ENCODE measurements at places on chromosomes 5 and 9.

- no peak for DNase-seq
Measured at GRCh38 chr5:25573691-25574090, 928.9 kb upstream of the CDH10 start.

- DNase-seq = no peak
Measured at GRCh38 chr5:122175852-122176251, 46.5 kb downstream of the ZNF474 start.

GRCh38 chr5:97142521-97143254, at the start of gene LIX1:
LIX1 (minus strand) TSS chr5:97142611; CDS start chr5:97142576, 35 bp downstream.
- peak; percentile 52 for DNase-seq

DNA sequence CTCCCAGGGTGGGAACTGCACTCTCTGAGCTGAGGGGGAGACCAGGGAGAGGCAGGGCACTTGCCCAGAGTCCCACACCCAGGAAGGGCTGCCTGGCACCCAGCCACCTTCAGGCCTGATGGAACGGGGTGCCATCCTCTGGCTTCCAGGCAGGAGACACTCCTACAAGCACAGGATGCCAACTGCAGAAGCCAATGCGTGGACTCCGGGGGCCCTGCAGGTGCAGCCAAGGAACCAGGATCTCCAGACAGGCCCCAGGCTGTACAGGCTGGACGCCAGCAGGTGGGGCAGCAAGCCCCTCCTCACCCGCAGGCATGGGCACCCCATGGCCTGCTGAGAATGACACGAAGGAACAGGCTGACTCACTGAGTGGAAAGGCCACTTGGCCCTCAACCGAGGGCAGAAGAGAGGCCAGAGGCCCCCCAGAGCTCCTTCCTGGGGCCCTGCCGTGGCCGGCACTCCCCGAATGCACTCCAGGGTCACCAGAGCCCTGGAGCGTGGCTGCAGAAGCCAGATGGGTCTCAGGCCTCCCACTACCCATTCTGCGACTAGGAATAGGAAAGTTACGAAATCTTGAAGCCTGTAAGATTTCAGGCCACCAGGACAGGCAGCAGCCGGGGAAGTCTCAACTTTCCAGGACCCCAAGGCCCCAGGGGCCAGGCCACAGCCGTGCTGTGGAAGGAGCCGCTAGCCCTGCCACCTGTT, 15.7 kb downstream of the NACC2 start:
- DNase-seq = peak; percentile 46

DNA sequence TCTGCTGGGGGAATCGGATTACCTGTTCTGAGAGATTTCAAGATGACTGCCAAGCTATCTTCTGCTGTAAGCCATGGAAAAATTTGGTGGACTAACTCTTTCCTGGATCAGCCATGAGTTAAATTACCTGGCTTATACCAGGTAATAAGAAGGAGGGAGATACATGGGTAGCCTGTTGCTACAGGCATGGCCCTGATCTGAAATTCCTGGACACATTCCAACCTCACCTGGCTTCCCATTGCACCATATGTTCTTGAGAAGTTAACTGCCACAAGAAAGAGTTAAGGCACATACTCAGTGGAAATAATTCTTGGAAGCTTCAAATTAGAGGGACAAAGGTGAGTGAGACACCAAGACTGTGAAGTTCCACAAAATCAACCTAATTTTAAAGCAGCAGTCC, 371.3 kb downstream of the ACTL7B start:
- no peak for DNase-seq

GRCh38 chr5:2658447-2658846, 93.0 kb downstream of the IRX2 start:
- no peak for DNase-seq

DNA sequence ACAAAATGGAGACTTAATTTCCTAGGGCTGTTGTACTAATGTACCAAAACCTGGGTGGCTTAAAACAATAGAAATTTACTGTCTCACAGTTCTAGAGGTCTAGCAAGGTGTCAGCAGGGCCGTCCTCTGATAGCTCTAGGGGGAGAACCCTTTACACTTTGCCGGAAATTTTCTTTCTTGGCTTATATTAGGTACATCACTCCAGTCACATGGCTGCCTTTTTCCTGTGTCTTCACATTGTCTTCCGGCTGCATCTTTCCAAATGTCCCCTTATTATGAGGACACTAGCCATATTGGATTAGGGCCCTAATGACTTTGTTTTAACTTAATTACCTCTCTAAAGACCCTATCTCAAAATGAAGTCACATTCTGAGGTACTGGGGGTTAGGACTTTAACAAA, 5.8 kb downstream of the UHRF2 start:
- DNase-seq = no peak

GRCh38 chr5:6508931-6509330, 60.3 kb downstream of the UBE2QL1 start:
- no peak for DNase-seq

DNA sequence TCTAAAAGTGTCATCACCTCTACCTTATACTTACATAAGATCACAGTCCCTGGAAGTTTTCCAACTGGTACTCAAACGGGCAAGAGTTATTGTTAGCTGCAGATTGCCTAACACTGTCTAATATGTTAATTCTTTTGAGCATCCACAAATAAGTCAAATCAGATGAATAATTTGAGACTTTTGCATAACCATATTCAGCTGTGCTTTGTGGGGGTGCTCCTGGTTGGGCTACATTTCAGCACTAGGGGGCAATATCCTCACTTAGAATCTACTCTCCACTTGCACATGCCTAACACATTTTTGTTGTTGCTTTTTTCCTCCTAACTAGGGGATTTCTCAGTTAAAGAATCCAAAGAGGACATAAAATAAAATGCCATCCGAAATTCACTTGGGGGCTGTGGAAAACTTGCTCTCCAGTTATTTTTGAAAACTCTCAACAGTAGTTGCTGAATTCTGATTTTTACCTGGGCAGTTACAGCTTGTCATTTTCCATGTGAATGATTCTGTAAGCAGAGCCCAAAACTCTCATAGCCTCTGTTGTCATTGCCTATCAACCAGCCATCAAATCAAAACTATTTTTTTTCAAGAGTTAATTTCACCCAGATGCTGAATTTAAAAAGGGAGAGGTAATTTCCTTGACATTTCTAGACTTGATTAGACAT, 71.5 kb downstream of the TRIM36 start:
- DNase-seq = peak; percentile 39

DNA sequence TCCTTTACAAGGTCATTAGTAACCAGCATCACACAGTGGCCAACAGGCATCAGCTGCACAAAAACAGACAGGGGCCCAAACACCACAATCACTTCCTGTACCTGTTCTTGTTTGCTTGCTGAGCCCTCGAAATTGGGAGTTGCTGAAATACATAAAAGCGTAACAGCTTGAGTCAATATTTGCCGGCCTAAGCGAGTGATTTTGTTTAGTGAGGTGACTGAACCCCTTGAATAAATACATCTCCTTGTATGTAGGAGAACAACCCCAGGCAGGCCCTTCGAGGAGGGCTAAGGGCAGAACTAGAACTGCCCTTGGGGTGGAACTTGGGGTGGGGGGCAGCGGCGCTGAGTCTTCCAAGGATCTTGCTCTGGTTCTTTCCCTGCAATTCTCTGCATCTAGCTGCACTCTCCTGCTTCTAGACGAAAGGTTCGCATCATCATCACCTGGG, 502.5 kb downstream of the RASEF start:
- DNase-seq = peak; percentile 65

- DNase-seq = no peak
Measured at GRCh38 chr9:106583751-106584150, 279.2 kb upstream of the ZNF462 start.

GRCh38 chr9:107489687-107490605, at the start of gene KLF4:
KLF4 (minus strand) TSS chr9:107489769; CDS start chr9:107489172, 597 bp downstream.
- peak; percentile 94 for DNase-seq

- no peak for DNase-seq
Measured at GRCh38 chr9:137305060-137305797, 3.2 kb upstream of the NRARP start.

DNA sequence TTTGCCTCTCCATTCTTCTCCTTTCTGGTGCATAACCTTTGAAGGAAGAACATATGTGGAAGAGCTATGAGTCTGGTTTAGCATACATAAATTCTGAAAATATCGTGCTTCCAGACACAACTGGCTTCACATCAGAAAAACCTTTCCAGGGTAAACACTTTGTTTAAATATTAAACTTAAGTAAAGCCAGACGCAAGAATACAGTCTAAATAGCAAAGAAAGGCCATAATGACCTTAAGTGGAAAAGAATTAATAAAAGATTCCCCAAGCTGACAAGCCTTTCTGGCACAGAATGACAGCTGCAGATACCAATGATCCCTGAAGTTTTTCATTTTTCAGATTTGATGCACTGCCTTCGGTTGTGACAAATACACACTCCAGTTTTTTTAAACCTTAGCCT, 13.5 kb upstream of the TSSK1B start:
- no peak for DNase-seq

DNA sequence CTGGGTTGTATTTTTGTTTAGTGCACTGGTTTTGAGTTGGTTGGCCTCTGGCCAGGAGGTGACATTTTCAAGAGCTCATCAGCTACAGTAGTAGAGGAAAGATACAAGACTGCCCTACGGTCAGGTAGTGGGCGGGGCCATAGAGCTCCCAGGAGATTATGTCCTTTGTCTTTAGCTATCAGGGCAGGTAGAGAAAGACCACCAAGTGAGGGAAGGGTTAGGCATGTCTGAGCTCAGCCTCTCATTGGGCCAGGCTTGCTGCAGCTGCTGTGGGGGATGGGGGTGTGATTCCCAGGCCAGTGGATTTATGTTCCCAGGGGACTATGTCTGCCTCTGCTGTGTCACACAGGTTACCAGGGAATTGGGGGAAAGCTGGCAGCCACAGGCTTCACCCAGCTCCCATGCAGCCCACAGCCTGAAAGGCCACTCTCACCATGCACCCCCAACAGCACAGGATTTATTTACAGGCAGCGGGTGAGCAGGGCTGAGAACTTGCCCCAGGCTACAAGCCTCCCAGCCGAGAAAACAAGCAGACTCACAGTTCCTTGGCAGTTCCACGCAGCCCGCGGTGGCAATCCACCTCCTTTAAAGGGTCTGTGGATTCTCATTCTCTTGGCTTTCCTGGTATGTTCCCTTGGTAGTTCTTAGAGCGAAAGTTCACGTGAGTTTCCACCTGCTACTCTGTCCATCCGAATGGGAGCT, 37.5 kb upstream of the BOD1 start:
- DNase-seq = no peak

DNA sequence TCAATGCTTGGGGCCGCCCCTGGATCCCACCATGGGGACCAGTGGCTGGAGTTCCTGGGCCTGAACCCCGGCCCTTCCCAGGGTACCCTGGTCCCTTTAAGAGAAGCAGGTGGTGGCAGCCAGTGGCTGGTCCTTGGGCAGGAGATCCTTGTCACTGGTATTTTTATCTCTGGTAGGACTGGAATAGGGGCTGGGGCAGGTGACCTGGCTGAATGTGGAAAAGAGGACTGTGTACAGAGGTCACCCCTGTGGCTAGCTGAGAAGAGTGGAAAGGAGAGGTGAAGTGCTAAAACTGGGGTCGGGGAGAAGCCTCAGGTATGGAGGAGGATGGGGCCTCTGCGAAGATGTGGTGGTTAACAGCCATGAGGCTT, 7.0 kb downstream of the CRAT start:
- no peak for DNase-seq
